IMR-90 (cell line): ENCODE measurements at places on chromosomes 7 and 10. TPM values are rescaled to one million over a fixed set of nuclear protein-coding genes. Genes with fewer than 3 reads are reported as not detected.

Gene CHST3
- total RNA-seq = 9.0 and 10.6 TPM in 2 replicates

Gene HOXA2
- total RNA-seq = 1.6 and 1.7 TPM in 2 replicates

Gene RBM17
- 24.6 and 35.6 TPM in 2 replicates for total RNA-seq

Gene BET1
- total RNA-seq = 9.9 and 36.4 TPM in 2 replicates

Gene PRLHR
- total RNA-seq = not detected in 2 replicates

Gene MAGI2
- total RNA-seq = 17.9 and 27.2 TPM in 2 replicates

Gene TMEM176B
- total RNA-seq = not detected in 2 replicates

Gene ZNF679
- not detected in 2 replicates for total RNA-seq

Gene TMEM178B
- under 0.01 TPM in 2 replicates for total RNA-seq

Gene PNLIP
- not detected in 2 replicates for total RNA-seq

Gene AKR1D1
- total RNA-seq = not detected in 2 replicates
